ENCODE measurements at places on chromosomes 7 and 10.

DNA sequence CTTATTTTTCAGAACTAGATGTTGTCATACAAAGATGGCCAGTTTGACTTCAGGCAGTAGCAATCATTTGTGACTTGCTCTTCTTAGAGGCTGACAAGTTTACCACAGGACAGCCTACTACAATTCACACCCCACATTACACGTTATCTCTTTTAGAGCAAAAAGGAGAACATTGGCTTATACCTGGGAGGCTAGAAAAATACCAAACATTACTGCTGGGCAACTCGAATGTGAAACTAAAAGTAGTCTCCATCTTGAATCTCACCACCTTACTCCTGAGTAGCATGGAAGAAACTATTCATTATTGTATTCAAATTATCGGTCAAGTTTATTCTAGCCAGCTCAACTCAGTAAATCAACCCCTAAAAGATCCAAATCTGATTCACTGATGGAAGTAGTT lies 90.7 kb upstream of the TMEM26 start:
- DNase-seq: no peak

DNA sequence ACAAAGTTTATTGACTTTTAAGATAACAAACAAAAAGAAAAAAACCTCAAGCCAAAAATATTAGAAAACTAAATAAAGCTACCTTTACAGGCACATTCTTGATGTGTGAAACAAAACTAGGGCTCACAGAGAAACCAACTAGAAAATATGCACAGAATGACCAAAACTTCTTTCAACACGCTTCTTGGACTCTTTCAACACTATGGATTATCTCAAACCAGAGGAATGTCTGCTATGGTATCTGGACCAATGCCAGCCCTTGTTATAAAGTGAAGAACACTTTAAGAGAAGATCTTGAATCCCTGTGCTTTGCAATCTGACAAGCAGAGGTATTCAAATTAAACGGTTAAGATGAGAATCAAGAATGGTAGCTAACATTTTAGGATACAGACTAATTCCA lies 76.6 kb downstream of the DNAJC1 start:
- peak; percentile 96 for DNase-seq

DNA sequence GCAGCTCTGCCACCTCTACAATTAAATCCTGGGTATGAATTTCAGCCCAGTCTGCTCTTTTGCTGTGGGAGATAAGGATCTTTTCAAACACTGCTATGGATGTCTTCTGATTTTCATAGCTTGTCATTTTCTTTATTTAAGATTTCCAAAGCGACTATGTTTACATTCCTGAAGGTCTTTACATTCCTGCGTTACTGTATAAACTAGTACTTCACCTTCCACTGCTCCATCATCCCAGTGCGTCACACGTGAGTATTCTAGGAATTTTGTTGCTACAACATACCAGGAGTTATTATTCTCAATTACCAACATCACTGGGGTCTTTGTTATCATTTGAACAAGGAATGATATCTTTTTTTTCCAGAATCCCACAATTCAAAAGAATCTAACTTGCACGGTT lies 944.7 kb downstream of the SORCS3 start:
- peak; percentile 76 for DNase-seq

- no peak for DNase-seq
These were observed 377.8 kb downstream of the GFRA1 start for GRCh38 chr10:115895166-115895565.

DNA sequence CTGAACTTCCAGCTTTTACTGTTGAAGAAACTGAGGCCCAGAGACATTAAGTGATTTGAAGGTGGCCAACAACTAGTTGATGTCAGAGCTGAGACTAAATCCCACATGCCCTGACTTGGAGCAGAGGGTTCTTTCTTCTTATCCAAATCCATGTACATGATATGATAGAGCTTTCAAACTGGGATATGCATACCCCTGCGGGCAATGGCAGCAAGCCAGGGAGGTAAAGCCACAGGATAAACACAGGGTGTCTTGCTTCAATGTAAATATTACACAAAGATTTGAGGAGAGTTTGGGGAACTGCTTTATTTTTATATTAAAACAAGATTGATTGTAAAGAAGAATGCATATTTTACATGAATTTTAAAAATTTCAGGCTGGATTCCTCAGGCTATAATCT lies 2.3 kb upstream of the LRRC72 start:
- DNase-seq: no peak

DNA sequence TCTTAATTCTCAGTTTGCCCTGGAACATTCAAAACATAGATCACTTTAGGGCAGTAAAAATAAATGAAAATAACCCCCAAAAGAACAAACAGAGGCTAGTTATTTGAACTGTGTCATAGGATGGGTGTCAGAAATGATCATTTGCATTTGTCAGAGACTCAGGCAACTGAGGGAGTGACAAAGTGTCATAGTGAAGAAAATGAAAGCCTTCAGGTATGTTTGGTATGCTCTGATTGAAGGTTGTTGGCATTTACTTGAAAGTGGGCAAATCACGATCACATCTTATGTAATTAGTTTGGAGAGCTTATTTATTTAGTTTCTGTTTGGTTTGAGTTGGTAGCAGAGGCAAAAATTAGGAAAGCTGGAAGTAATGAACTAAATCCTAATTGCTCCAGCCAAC lies 880.9 kb downstream of the ANKRD7 start:
- no peak for DNase-seq

- DNase-seq: peak; percentile 93
These were observed 103.2 kb downstream of the NRBF2 start for GRCh38 chr10:63236113-63236935.

All from EH (cell line).